CD4-positive, CD25-positive, alpha-beta regulatory T cell (primary cell): ENCODE measurements at places on chromosomes 4 and X.

DNA sequence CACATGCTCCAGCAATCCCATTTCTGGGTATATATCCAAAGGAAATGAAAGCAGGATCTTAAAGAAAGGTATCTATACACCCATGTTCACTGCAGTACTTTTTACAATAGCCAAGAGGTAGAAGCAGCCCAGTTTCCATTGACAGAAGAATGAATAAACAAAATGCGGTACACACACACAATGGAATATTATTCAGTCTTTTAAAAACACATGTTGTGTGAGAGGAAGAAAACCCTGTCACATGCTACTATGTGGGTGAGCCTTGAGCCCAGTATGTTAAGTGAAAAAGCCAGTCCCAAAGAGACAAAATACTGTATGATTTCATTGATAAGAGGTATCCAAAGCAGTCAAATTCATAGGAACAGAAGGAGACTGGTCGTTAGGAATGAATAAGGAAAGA, 6.3 kb downstream of the ANXA3 start:
- DNase-seq: no peak

DNA sequence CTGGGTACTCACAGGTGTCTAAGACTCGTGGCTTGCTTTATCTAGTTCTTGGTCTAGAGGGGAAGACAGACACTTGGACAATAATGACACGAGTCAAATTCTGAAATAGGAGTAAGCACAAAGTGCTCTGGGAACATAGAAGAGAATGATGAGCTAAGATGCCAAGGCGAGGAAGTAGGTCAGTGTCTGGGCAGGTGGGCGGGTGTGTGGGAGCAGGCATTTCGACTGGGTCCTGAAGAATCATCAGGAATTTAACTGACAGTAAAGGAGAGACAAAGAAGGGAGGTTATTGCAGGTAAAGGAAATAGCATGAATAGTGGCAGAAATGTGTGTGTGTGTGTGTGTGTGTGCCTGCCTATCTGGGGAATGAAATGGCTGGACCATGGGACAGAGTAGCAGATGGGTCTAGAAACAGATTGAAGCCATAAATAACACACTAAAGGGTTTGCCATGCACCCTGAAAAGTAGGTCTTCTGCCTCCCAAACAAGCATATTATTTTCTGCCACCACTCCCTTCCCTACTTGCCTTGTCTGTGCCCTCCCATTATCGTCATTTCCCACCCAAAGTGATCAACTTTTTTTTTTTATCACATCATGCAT, 58.4 kb upstream of the SLC25A43 start:
- no peak for DNase-seq

GRCh38 chrX:1902901-1903235, 288.0 kb downstream of the ASMT start:
- DNase-seq: no peak

DNA sequence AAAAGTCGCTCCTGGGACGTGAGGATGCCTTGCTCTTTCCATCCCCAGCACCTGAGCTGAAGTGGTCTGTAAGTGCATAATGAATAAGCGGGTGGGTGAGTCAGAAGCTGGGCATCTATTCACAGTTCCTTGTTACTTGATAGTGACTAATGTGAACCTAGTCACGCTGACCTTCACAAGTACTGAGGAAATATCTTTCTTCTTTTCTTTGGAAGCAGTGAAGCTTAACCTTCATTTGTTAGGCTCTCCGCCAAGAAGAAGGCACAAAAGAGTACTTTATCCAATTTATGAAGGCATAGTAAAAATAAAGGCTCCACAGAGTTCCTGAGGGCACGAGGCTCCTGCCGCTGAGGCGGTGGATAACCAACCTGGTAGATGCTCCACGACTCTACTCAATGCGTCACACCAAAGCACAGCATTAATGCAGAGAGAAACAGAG, 475.7 kb upstream of the SLIT2 start:
- no peak for DNase-seq

- DNase-seq: no peak
Observed at GRCh38 chr4:159787901-159788300, 685.0 kb downstream of the RAPGEF2 start.

GRCh38 chrX:41002026-41002425, 83.2 kb upstream of the USP9X start:
- no peak for DNase-seq

- DNase-seq: no peak
Observed at GRCh38 chrX:39675162-39675553, 422.6 kb downstream of the BCOR start.

DNA sequence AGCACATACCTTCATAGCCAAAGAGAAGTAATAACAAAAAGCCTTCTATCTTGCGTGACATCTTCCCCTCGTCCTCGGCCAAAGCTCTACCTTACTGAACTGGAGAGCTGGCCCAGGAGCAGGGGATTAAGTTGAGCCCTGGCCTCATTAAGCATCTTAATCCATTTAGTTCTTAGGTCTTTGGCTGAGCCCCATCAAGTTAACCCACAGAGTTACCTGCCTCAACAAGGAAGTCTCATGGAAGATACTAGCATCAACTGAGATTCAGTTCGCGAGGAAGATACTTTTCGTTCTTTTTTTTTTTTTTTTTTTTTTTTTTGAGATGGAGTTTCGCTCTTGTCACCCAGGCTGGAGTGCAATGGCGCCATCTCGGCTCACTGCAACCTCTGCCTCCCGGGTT, at the start of gene RS1:
Gene RS1 (minus strand): TSS at position 101 of the 400 bp plus-strand sequence. CDS start 40 bp downstream, at position 61.
- DNase-seq: no peak

DNA sequence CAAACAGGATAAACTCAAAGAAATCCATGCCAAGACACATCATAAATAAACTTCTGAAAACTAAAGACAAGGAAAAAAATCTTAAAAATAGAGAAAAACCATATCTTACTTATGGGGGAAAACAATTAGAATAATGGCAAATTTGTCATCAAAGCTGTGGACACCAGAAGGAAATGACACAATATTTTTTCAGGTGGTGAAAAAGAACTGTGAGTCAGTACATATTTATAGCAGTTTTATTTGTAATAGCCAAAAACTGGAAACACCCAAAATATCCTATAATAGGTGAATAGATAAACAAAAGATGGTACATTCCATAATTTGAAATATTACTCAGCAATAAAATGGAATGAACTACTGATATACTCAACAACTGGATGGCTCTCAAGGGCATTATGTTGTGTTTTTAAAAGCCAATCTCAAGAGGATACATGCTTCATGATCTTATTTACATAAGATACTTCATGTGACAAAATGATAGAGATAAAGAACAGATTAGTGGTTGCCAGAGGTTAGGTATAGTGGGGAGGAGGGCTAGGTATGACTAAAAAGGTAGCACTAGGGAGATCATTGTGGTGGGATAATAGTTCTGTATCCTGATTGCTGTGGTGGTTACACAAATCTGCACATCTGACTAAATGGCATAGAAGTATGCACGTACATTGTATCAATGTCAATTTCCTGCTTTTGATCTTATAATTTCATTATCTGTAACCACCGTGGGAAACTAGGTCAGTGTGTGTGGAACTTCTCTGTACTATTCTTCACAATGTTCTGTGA, 191.9 kb downstream of the PPP1R2C start:
- peak; percentile 23 for DNase-seq

GRCh38 chrX:76147106-76147505, 25.8 kb upstream of the PBDC1 start:
- no peak for DNase-seq

DNA sequence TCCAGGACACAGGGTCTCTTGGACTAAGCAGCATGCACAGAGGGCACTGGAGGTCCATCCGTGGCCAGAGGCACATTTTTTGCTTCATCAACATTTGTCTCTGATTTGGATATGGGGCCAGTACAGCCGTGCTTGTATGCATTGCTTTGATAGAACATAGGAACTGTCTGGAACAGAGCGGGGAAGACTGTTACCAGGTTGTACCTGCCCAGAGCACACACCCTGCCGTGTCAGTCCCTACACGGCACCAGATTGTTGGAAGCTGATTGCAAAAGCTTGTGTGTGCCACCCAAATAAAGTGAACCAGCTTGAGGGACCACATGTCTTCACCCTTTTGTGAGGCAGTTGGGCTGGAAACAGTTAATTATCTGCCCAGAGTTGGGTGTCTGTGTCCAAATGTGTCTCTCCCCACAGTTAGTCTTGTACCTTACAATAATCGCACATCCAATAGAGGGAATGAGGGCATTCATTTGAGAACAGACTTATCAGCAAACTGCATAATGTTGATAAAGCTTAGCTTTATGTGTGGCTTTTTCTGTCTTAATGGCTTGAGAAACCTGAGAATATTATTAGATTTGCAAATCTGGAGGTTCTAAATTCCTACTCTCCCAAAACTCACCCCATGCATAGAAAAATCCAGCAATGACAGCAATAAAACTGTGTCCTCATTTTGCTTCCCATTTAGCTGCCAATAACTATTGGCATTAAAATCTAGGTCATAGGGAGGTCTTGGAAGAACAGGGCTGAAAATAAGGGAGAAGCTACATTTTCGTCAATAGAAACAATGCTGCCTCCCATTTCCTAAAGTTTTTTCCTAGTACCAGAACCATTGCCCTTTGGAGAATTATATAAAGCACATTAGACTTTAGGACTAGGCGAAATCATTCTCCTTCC, 21.2 kb downstream of the KLF3 start:
- DNase-seq: no peak

GRCh38 chr4:1473718-1474117, 67.5 kb upstream of the NKX1-1 start:
- no peak for DNase-seq

GRCh38 chrX:154372612-154373022, 1.8 kb downstream of the FLNA start:
- DNase-seq: peak; percentile 40

GRCh38 chrX:31036895-31037294, 34.9 kb downstream of the FTHL17 start:
- no peak for DNase-seq

DNA sequence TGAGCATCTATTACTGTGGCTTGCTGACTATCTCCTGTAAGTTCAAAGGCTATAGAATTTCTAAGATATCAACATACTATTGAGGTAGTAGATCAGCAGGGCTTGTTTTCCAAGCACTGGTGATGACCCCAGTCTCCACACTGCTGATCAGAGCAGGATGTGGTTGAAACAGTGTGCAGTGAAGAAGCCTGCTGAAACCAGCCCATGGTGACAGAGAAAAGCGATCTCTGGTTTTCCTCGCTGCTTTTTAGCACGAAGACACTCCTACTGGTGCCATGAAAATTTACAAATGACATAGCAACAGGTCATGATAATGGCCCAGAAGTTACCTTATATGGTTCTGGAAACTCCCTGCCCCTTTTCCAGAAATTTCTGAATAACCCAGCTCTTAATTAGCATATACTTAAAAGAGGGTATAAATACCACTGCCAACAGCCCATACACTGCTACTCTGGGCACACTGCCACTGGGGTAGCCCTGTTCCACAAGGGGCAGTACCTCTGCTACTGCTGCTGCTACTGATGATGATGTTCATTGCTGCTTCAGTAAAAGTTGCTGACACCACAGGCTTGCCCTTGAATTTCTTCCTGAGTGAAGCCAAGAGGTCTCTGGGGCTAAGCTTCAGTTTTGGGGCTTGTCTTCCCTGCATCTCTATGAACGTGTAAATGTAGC, 1689.5 kb upstream of the PCDH10 start:
- no peak for DNase-seq

DNA sequence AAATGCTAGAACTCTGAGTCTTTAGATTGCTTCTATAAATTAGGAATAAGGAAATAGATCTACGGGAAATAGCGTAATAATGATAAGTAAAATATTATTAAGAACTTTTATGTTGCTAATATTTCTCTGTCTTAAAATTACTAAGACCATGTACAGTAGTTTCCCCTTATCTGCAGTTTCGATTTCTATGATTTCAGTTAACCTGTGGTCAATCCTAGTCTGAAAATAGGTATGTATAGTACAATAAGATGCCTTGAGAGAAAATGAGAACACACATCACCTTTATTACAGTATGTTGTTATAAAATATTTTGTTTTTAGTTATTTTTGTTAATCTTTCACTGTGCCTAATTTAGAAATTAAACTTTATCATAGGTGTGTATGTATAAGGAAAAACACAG, 92.6 kb downstream of the CCSER1 start:
- DNase-seq: no peak

- no peak for DNase-seq
Observed at GRCh38 chr4:22720091-22720490, 27.4 kb downstream of the GBA3 start.

- DNase-seq: no peak
Observed at GRCh38 chr4:2289311-2289954, 27.5 kb upstream of the MXD4 start.

DNA sequence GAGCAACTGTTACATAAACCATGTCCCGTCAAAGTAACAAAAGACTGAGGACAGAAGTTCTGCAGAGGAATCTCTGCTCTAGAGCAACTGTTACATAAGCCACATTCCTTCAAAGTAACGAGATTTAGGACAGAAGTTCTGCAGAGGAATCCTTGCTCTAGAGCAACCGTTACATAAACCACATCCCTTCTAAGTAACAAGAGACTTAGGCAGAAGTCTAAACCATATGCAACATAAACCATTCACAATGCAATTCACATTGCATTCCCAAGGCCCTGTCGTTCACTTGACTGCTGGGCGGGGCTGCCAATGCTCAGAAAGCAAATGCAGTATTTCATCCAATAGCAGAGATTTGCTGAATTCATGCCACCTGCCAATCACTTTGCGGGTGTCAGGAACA, 124.4 kb upstream of the PUDP start:
- DNase-seq: no peak

- no peak for DNase-seq
Observed at GRCh38 chr4:42515156-42515884, 118.0 kb downstream of the SHISA3 start.

DNA sequence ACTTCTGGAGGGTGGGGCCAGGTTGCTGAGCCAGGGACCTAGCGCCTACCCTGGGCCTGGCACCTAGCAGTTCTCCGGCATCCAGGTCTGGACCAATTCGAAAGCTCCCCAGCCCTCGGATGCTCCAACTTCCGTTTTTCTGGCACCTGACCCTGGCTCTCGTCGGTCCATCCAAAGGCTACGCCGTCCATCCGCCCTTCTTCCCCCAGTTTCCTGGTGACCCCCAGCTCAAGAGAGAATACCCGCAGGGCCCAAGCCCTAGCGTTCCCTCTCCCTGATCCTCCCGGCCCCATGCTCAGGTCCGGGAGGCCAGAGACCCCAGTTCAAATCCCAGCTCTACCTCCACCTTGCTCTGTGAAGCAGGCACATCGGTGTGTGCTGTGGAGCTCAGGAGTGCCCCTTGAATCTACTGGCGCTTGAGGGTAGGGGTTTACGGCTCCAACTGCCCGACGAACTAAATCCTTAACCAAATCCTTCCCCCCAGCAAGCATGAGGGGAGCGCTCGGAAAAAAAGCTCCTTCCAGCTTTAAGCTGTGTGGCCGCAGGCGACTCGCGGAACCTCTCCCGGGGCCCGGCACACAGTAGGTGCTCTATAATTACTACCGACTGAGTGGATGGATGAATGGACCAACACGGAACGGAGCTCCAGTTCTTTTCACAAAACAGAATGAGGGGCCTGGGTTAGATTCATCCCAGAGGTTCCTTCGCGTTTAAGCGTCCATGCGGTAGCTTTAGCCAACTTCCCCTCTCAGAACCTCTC, 1.1 kb downstream of the CRMP1 start:
- DNase-seq: no peak

GRCh38 chrX:110293658-110294057, 24.2 kb downstream of the AMMECR1 start:
- no peak for DNase-seq
